ENCODE measurements at places on chromosomes 12 and 14. TPM values are rescaled to one million over a fixed set of nuclear protein-coding genes. Genes with fewer than 3 reads are reported as not detected.

- no peak for DNase-seq
These were observed 61.9 kb downstream of the ESR2 start for GRCh38 chr14:64232095-64232838.

- DNase-seq: no peak
These were observed 187.1 kb upstream of the CCND2 start for GRCh38 chr12:4086481-4086880.

- DNase-seq: no peak
These were observed 9.1 kb downstream of the GATC start for GRCh38 chr12:120455302-120455701.

DNA sequence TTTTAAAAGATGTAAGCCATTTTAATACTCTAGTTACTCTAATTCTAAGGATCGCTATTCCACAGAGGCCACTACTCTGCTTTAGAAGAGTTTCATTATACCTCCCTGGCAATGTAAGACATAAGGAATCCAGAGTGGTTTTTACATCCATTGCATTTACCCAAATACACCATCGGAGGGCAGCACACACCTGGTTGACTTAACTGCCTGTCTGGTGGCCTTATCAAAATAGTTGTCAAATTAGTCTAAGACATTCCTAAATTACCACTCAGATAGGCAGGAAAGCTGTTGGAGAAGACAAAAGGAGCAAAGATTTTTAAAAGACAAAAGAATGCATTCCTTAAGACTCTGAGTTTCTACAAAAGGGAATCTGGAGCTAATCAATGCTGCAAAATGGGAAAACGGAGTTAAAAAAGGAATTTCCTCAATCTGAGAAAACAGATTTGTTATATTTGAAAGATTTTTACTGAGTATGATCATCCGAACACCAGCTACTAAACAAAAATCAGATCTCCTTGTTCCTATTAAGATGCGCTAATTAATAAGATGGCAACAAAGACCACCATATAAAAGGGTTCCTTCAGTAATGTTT is 33.8 kb upstream of the FGD4 start:
- DNase-seq: peak; percentile 48

Gene GLT1D1
- 7.0 TPM for total RNA-seq

DNA sequence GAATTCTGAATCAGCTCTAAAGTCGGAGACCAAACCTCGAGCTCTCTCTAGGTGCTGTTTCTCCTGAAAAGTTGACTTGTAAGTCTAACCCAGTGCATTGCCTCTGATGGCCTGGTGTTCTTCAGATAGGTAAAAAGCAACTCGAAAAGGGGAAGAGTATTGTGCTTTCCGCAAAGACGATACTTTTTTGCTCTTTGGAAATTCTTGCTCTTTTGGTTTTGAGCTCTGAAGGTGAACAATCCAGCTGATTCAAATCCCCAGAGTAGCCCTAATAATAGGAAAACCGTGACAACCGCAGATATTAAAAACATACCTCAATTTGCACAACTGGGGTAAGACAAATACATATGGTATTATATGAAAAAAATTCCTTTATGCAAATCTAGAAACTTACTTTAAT is 447.4 kb downstream of the RAD51B start:
- DNase-seq: no peak

Gene SLC24A4
- 4.7 TPM for total RNA-seq

DNA sequence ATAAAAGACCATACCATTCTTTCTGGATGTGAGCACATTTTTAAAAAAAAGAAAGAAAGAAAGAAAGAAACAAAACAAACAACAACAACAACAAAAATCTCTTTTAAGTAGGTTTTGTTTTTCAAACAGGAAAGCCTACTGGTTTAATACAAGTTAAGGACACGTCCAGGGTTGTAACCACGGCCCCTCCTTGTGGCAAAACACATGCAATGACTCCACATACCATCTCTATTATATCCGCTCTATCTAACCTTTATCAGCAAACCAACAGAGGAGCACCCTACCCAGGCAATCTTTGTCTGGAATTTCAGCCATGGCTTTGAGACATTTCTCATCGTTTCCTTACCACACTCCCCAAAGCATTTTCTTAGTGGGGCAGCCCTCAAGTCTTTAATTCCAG is 360.5 kb upstream of the TMPO start:
- DNase-seq: no peak

Gene PCBP2
- total RNA-seq: 280 TPM

GRCh38 chr14:29486132-29486531 is 441.5 kb downstream of the PRKD1 start:
- DNase-seq: no peak

Gene NTF3
- 17.1 TPM for total RNA-seq

GRCh38 chr12:112333019-112333418 is 49.2 kb downstream of the HECTD4 start:
- no peak for DNase-seq

Gene GPR68
- 5.8 TPM for total RNA-seq

Gene FAM186B
- 0.18 TPM for total RNA-seq

DNA sequence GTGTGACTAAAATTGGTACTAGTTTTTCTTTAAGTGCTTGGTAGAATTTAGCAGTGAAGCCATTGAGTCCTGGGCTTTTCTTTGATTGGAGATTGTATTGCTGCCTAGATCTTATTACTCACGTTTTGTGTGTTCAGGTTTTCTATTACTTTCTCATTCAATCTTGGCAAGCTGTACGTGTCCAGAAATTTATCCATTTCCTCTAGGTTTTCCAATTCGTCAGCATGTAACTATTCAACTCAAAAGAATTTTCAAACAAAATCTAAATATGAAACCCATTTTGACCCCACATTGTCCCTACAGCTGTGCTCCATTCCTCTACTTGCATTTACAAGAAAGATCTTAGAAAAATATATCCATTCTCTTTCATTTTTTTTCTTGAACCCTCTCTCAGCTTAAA is 1613.4 kb upstream of the SEL1L start:
- DNase-seq: no peak

- peak; percentile 72 for DNase-seq
These were observed 20.1 kb downstream of the SPRING1 start for GRCh38 chr12:116717466-116718437.

GRCh38 chr12:4701395-4702190 is 18.6 kb upstream of the GALNT8 start:
- DNase-seq: no peak

Gene TAS2R7
- 0.91 TPM for total RNA-seq

DNA sequence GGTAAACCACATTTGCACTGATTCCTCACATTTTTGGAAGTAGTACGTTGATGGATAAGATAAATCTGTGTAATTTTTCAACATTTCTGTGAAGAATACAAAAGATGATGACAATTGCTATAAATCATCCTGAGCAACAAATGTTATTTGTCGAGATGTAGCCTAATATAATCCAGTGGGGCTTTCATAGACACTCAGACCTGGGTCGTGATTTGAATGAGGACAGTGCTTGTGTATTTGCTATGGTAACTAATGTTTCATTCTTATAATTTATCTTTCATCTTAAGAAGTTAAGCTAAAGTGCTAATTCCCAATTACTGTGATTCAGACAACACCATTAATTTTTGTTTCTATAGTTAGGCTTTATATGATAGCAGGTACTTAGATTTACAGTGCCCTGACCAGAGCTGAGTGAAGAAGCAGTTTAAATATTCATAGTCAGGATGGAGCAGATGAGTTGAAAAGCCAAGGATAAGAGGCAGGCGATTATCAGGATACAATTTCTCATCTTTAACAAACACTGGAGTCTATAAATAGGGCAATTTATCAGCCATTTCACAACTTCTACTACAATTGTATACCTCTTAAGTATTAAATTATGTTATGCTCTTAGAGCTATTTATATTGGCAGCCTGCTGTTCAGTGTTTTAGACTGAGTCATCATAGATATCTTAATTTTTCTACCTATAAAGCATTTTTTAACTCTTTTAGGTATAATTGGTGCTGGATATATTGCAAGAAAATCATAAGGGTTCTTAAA is 359.9 kb downstream of the TRHDE start:
- no peak for DNase-seq

- DNase-seq: no peak
These were observed 17.3 kb downstream of the COX14 start for GRCh38 chr12:50129290-50129689.

Gene RHEBL1
- total RNA-seq: 0.91 TPM

DNA sequence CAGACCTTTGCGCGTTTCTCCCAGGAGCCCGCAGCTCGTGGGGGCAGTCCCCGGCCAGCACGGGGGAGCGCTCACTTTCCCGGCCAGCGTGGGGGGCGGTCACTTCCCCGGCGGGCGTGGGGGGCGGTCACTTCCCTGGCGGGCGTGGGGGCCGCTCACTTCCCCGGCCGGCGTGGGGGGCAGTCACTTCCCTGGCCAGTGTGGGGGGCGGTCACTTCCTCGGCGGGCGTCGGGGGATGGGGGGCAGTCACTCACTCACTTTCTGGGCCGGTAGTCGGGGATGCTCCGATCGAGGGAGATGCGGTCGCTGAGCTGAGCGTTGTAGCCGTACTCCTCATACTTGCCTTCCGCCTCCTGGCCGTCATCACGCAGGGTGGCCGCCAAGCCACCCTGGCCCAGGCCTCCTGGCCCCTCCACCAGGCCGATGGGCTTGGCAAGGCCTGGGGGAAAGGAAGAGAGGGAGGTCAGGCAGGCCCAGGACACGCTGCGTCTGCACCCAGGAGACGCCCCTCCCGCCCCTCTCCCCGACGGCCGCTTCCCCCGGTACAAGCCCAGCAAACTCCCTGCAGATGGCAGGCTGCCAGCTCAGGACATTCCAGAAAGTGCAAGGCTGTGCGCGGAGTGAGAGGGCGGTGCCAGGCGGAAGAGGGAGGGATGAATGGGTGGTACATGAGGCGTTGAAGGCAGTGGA is 43.3 kb downstream of the GALNT9 start:
- peak; percentile 58 for DNase-seq

GRCh38 chr14:64970041-64970440 is 2.1 kb downstream of the RAB15 start:
- DNase-seq: no peak

DNA sequence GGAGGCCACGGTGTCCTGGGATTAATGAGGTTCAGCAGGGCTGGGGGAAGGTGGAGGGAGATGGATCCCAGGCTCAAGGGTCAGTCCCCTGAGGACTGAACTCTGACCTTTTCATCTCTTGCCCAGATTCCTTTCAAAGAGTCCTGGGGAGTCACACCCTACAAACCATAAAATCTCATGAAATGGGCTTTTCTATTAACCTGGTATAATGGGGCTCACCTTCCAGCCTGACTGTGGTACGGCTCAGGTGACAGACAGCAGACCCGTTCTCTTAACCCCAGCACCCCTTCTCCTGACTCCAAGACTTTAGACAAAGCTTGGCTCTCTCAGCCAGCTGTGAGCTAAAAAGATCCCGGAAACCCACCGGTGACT is 268.2 kb downstream of the ADGRD1 start:
- no peak for DNase-seq

Gene RBP5
- 0.27 TPM for total RNA-seq

GRCh38 chr12:89980236-89980635 is 271.6 kb upstream of the ATP2B1 start:
- DNase-seq: no peak

GRCh38 chr12:78157199-78157598 is 326.5 kb downstream of the NAV3 start:
- DNase-seq: no peak

GRCh38 chr14:100735271-100735670 is 8.6 kb downstream of the DLK1 start:
- DNase-seq: no peak

GRCh38 chr12:57498132-57498502 is 10.2 kb downstream of the MARS1 start:
- DNase-seq: no peak

Gene SLC38A4
- 1.4 TPM for total RNA-seq

Gene AVPR1A
- 1.9 TPM for total RNA-seq

DNA sequence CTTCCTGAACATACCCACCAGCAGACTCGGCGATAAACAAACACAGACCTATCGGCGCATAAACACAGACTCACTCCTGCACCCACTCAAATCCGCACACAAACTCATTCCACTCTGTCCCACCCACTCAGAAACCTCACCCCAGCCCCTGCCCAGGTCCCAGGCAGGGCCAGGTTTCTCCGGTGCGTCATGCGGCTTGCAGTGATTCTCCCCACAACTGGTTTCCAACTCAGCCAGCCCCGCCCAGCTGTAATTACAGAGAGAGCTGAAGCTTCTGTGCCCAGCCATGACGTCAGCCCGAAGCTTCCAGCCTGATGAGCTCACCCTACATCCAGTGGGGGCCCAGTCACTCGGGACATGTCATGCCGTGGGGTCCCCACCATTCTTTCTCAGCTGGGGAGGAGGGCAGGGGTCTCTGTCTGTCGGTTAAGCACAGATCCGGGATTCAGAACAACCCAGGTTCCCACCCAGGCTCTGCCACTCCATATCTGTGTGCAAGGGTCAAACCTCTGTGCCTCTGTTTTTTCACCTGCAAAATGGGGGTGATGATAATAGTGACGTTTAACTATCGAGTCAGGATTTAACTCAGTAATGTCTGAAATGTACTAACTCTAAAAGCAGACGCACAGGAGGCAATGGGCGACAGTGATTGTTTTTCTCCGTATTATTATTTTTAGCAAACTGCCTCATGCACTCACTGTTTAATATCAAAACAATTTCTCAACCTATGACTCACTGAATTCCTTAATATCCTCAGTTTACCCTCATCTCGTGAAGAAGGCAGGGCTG is 2.3 kb upstream of the HSPB8 start:
- no peak for DNase-seq

Gene PPM1H
- 26.5 TPM for total RNA-seq

DNA sequence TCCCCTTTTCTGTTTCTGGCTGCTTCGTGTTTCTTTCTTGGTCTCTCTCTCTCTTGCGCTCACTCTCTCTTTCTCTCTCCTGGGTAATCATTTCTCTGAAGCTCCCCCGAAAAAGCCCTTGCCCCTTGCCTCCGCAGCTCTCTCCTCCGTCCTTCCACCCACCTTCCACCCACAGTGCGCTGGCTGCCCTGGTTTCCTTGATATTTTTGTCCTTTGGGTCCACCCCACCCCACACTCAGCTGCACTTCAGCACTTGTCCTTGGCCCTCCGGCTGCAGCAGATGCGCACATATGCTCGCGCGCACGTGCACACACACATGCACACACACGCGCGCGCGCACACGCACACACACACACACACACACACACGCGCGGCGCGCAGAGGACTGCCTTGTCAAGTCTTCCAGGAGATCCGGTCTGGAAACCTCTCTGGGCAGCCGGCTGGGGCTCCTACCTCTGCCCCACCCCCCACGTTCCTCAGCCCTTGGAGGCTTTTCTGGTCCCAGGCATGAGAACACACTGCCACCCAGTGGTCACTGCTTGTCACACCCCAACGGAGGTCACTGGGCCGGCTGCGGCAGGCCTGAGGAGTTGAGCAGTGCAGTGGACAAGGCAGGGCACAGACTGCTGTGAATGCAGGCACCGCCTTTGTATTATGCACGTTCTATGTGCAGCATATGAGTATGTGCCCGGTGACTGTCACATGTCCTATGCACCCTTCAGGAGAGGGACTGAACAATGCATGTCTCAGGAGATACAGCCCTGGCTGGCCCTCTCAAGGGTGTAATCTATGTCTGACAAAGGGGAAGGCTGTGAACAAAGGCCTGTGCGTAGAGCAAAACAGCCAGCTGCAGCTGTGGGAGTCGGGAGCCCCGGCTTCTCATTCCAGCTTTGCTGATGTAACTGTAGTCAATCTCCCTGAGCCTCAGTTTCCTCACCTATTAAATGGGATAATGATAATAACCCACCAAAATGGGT is 6.5 kb downstream of the LAG3 start:
- DNase-seq: peak; percentile 93

GRCh38 chr12:109920261-109920780 is 20.2 kb downstream of the TCHP start:
- DNase-seq: no peak

- no peak for DNase-seq
These were observed 191.5 kb upstream of the PRKD1 start for GRCh38 chr14:30118992-30119640.

GRCh38 chr12:28872654-28873268 is 276.3 kb upstream of the FAR2 start:
- no peak for DNase-seq

GRCh38 chr14:38254571-38255407 is 1.1 kb downstream of the CLEC14A start:
- no peak for DNase-seq

Gene TMEM233
- not detected for total RNA-seq
